Bronchial smooth muscle cell (primary cell): ENCODE measurements at places on chromosomes 1 and 21. TPM values are rescaled to one million over a fixed set of nuclear protein-coding genes. Genes with fewer than 3 reads are reported as not detected.

The SLC26A9 gene
- total RNA-seq: not detected in 2 replicates

The SLC22A15 gene
- total RNA-seq: 2.7 and 3.0 TPM in 2 replicates

The C1QTNF12 gene
- total RNA-seq: 2.1 and 2.8 TPM in 2 replicates

The CHIA gene
- total RNA-seq: 0.26 TPM in 1 of 2 replicates, not detected in the other

The LORICRIN gene
- not detected in 2 replicates for total RNA-seq

The WDR26 gene
- 59.9 and 69.7 TPM in 2 replicates for total RNA-seq

The HMGCS2 gene
- total RNA-seq: not detected in 2 replicates

The SHISA4 gene
- 10.1 and 14.3 TPM in 2 replicates for total RNA-seq

The SYT2 gene
- total RNA-seq: under 0.01 TPM in 2 replicates

The NUF2 gene
- 0.09 and 1.6 TPM in 2 replicates for total RNA-seq

The ASAP3 gene
- total RNA-seq: 95.2 and 107 TPM in 2 replicates

The EIF4G3 gene
- 21.5 and 32.8 TPM in 2 replicates for total RNA-seq

The FNDC5 gene
- total RNA-seq: 4.6 and 17.1 TPM in 2 replicates

The ST3GAL3 gene
- 14.0 and 17.2 TPM in 2 replicates for total RNA-seq

The SCMH1 gene
- 10.2 and 10.5 TPM in 2 replicates for total RNA-seq

The OLIG2 gene
- total RNA-seq: not detected in 2 replicates

The KCNA2 gene
- under 0.01 TPM in 2 replicates for total RNA-seq

The SH2D1B gene
- under 0.01 TPM in 1 of 2 replicates, not detected in the other for total RNA-seq

The TNFSF4 gene
- 0.77 and 1.3 TPM in 2 replicates for total RNA-seq

The SLC50A1 gene
- 16.6 and 27.6 TPM in 2 replicates for total RNA-seq

The GBP7 gene
- not detected in 2 replicates for total RNA-seq

The LDLRAD1 gene
- not detected in 2 replicates for total RNA-seq

The ADAMTS5 gene
- total RNA-seq: 5.4 and 7.7 TPM in 2 replicates

The TMIGD3 gene
- 0.16 TPM in 1 of 2 replicates, not detected in the other for total RNA-seq

The DONSON gene
- 5.3 and 10.1 TPM in 2 replicates for total RNA-seq

The NBPF4 gene
- total RNA-seq: not detected in 2 replicates

The HSD3B1 gene
- 0.16 TPM in 1 of 2 replicates, not detected in the other for total RNA-seq

The PCSK9 gene
- 0.94 and 1.1 TPM in 2 replicates for total RNA-seq

The AGBL4 gene
- total RNA-seq: not detected in 2 replicates

The TFF3 gene
- total RNA-seq: 0.94 and 0.95 TPM in 2 replicates

The SLC9C2 gene
- total RNA-seq: not detected in 2 replicates

The KRTAP13-4 gene
- not detected in 2 replicates for total RNA-seq

The CLEC20A gene
- not detected in 2 replicates for total RNA-seq

The HFM1 gene
- total RNA-seq: under 0.01 and 0.43 TPM in 2 replicates

The ANXA9 gene
- 0.63 TPM in 1 of 2 replicates, not detected in the other for total RNA-seq

The KRTAP10-7 gene
- not detected in 2 replicates for total RNA-seq

The CD1E gene
- total RNA-seq: not detected in 2 replicates

The B4GALT3 gene
- total RNA-seq: 9.9 and 11.3 TPM in 2 replicates

The PAPPA2 gene
- total RNA-seq: 0.47 and 2.8 TPM in 2 replicates

The FNDC10 gene
- total RNA-seq: 0.52 and 0.95 TPM in 2 replicates

The RORC gene
- total RNA-seq: not detected in 2 replicates

The SLC45A3 gene
- 0.32 and 0.94 TPM in 2 replicates for total RNA-seq

The ESRRG gene
- total RNA-seq: under 0.01 TPM in 1 of 2 replicates, not detected in the other

The OR14I1 gene
- total RNA-seq: not detected in 2 replicates

The HOOK1 gene
- total RNA-seq: under 0.01 TPM in 1 of 2 replicates, not detected in the other

The HCN3 gene
- 0.95 and 3.2 TPM in 2 replicates for total RNA-seq

The KCNK2 gene
- total RNA-seq: under 0.01 and 3.8 TPM in 2 replicates

The SH3BGR gene
- 0.69 and 2.7 TPM in 2 replicates for total RNA-seq

The UBXN11 gene
- total RNA-seq: 5.2 and 7.5 TPM in 2 replicates

The AMY2A gene
- total RNA-seq: 0.09 TPM in 1 of 2 replicates, not detected in the other

The CELA2A gene
- total RNA-seq: not detected in 2 replicates
